ENCODE measurements at places on chromosomes 13 and 19.

- DNase-seq, result no peak
Measured at GRCh38 chr13:109667056-109667455, 119.3 kb downstream of the IRS2 start.

DNA sequence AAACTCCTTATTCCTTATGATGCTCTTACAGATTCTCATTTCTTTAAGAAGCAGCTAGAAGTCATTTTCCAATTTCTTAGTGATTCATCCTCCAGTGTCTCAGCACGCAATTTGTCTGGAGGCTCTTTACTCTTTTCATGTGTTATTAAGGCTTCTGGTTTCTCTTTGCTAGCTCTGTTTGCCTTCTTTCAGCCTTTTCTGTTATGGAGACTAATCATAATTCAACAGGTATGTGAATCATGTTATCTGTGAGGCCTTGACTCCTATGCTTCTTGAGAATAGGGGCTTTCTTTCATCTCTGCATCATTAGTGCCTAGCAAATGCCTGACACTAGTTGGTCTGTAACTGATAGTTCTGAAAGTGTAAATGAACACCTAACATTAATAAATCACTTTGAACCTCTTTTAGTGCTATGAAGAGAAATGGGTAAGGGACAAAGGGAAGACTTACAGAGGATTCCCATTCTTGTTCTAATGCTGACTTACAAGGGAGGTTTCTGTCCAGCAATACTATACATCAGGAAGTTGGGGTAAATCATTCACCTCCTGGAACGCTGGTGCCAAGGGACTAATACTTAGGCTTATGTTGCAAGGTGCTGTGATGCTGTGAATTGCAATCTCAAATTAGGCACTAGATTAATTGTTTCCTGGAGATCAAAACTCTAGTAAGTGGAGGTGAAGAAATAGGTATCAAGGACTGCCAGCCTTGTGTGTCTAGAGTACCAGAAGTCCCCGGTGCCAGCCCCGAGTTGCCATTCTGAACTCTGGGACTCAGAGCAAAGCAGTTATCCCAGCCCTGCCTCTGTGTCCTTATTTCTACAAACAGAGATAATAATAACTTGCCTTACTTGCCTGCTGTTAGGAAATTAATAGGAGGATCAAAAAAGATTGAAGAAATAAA lies 265.6 kb downstream of the DCLK1 start:
- no peak for DNase-seq

DNA sequence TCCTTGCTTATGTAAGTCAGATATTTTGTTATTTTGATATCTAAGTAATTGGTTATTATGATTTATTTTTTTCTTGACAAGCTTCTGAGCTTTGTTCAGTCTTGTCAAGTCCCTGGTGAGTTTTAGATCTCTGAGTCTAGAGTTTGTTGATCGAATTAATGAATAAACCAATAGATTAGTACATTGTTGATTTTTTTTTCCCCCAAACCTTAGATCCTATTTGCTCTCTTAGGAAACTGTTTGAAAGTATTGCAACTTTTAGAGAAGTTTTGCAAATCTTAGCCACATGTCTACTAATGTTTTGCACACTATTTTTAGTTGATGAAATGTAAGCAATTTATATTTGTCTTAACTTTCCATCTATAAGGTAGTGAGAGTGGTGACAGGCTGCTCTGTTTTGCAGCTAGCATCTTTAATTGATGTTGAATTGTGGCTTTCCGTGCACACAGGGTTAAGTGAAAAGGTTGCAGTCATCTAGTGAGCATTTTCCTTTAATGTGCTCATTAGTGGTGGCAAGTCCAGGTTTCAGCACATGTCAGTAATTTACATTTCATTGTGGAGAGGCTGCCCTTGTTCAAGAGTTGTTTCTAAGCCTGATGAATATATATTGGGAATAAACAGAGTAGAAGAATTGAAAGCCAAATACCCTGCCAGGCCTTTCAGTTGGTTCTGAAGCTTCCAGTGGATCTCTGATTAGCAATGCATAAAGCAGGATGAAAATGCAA lies 86.3 kb downstream of the PCCA start:
- no peak for DNase-seq

DNA sequence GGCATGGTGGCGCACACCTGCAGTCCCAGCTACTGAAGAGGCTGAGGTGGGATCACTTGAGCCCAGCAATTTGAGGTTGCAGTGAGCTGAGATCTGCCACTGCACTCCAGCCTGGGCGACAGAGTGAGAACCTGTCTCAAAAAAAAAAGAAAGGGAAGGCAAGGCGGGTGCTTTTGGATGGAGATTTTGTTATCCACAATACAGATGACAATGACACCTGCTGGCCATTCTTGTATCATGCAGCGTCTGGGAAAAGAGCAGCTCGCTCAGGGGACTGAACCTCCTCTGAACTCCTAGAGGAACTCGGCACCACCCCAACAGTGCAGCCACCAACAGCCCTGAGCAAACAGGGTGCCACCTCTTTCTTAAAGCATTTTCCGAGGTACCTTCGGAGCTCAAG lies 22.8 kb downstream of the HAUS8 start:
- peak; percentile 28 for DNase-seq

DNA sequence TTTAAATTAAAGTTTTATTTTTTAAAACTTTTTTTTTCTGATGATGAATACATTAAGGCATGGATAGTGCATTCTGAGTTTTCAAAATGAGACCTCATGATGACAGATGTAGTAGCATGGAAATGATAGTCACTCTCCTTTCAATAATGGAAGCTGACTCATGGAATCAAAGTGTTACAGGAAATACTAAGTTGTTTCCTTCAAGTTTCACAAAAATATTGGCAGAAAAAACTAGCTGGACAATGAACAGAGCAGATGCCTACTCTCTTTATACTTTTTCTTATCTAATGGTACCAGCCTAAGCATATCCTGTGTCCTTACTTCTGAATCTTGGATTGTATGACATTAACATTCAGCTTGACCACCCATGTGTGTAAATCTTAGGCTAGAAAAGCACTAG lies 1337.3 kb downstream of the PCDH9 start:
- no peak for DNase-seq

DNA sequence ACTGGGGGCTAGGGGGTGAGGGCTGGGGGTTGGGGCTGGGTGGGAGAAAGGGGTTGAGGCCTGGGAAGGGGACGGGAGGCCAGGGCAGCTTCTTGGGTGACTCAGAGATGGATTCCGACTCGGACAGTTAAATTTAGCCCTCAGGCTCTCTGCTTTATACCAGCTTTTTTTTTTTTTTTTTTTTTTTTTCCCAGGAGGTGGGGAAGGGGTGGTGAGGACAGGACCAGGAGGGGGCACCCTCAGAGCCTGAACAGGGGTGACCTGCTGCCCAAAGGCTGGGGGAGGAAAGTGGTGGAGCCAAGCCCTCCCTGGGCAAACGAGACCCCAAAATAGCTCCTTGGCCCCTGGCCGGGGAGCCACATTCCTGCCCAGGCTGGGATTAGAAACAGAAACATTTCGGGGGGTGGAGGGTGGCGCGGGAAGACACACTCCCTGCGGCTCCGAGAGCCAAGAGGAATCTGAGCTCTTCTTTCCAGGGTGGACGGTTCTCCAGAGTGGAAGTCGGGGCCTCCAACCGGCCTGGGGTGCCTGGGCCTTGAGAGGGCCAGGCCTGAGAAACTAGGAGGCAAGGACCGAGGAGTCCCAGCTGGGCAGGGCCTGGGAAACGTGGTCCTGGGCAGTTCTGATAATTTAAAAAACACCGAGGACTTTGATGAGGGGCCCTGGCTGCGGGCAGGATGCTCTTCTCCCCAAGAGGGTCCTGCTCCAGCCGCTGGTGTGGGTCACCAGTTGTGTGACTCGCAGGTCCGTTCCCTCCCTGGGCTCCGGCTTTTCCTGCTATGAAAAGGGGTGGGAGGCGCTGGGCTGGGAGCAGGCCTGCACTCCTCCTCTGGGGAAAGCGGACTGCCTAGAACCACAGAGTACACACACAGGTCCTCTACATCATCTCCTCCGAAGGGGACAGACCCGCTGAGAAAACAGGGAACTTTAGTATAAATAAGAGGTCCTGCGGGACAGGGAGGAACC lies 813 bp upstream of the DMPK start:
- no peak for DNase-seq

DNA sequence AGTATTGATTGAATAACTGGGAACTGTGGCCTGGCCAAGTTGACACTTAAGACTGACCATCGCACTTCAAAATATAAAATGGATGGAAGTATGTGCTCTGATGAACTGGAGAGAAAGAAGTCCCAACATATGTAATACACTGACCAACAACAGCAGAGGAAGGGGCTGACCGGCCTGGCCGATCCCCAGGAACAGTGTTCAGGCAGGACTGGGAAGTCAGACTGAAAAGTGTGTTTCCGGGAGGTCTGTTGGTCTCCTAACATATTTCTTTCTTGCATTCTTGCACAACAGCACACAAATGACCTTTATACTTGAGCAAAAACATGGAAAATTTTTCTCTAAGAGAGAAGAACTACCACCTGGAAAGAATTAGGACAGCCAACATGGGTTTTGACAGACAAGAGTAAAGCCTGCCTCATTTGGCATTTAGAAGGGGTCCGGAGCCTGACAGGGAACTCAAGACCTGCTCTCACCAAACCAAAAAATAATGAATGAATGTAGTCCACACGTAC lies 297.8 kb downstream of the OXGR1 start:
- no peak for DNase-seq
